ENCODE measurements at places on chromosomes 7 and 10. TPM values are rescaled to one million over a fixed set of nuclear protein-coding genes. Genes with fewer than 3 reads are reported as not detected.

GRCh38 chr10:103787331-103787730, 68.0 kb downstream of the SH3PXD2A start:
- DNase-seq, result no peak

- DNase-seq, result no peak
Observed at GRCh38 chr10:98920807-98921206, 314.8 kb downstream of the HPSE2 start.

DNA sequence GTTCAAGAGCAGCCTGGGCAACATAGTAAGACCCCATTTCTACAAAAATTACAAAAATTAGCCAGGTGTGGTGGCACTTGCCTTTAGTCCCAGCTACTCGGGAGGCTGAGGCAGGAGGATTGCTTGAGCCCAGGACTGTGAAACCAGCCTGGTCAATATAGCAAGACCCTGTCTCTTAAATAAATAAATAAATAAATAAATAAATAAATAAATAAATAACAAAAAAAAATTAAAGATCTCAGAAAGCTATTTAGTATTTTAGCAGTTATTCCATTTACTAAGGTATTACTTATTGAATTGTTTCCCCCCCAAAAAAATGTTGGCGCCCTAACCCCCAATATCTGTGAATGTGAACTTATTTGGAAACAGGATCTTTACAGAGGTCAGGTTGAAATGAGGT, 50.8 kb upstream of the CPN1 start:
- no peak for DNase-seq

- DNase-seq, result no peak
Observed at GRCh38 chr7:121259826-121260225, 69.0 kb upstream of the WNT16 start.

DNA sequence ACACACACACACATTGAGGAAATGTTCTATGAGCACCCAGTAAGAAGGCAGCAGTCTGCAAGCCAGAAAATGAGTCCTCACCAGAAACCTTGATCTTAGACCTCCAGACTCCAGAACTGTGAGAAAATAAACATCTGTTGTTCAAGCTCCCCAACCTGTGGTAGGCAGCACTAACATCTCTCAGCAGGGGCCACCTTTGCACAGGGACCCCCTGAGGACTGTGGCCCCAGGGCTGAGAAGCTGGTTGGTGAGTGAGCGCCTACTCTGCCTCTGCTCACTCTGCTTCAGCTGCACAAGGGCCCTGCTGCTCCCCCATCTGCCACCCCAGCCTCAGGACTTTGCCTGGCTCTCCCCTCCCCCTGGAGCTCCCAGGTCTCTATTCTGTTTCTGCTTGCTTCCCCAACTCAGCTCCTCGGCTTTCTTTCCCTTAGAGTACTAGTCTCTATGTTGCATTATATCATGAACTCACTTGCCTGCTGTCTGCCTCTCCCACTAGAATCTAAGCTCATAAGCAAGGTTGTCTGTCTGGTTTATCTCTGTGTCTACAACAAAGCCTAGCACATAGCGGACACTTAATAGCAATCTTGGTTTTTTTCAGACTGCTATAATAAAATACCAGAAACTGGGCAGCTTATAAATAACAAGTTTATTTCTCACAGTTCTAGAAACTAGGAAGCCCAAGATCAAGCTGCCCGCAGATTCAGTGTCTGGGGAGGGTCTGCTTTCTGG, 40.4 kb upstream of the PRLHR start:
- DNase-seq, result no peak

Gene PRF1
- total RNA-seq, result 2.7 TPM

GRCh38 chr7:78487464-78487863, 688.9 kb downstream of the PHTF2 start:
- DNase-seq, result no peak

GRCh38 chr7:1397491-1398327, 61.6 kb downstream of the MICALL2 start:
- no peak for DNase-seq

Gene CFAP70
- total RNA-seq, result 1.2 TPM

GRCh38 chr7:94655848-94656657, at the start of gene SGCE:
TSS of gene SGCE (minus strand) at chr7:94656133. CDS start at chr7:94656098, 35 bp downstream.
- peak; percentile 68 for DNase-seq

Gene ERV3-1
- 5.6 TPM for total RNA-seq

GRCh38 chr10:51862149-51862548, 162.8 kb upstream of the CSTF2T start:
- no peak for DNase-seq

Gene SVOPL
- 2.4 TPM for total RNA-seq

DNA sequence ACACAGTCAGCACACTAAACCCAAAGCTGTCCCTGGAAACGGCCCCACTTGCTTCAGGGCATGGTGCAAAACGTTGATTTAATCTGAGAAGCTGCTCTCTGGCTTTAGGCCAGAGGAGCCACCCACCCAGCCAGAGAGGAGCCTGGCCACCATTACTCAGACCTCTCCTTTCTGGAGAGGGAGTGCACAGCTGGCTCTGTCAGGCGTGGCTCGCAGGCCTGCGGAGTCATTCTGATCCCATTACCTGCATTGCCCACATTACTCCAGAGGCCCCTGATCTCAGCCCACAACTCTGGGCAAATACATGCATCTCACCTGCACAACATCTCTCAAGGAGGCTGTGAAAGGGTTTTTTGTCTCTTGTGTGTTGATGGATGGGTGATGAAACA, 370.0 kb upstream of the IGFBP3 start:
- DNase-seq, result no peak

GRCh38 chr7:157905651-157906461, 569.1 kb downstream of the DNAJB6 start:
- no peak for DNase-seq

Gene IL15RA
- total RNA-seq, result 19.6 TPM

GRCh38 chr10:119872610-119872859, at the start of gene MCMBP:
TSS of gene MCMBP (minus strand) at chr10:119872843. CDS start at chr10:119872584, 259 bp downstream.
- DNase-seq, result no peak

- no peak for DNase-seq
Observed at GRCh38 chr7:47942132-47942531, 6.1 kb downstream of the PKD1L1 start.

DNA sequence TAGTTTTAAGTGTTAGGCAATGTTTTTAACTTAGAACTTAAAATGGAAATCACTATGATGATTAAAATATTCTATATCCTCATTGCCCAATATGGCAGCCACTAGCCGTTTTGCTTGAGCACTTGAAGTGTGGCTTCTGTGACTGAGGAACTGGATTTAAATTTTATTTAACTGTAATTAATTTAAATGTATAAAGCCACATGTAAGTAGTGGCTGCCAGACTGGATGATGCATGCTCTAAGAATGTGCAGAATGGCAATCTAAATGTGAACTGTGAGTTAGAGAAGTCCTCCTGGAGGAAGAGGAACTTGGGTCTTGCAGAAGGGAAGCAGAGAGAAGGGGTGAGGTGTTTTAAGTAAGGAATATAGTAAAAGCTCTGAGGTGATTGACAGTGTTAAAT, 451.4 kb downstream of the SUGCT start:
- DNase-seq, result no peak

GRCh38 chr10:122344741-122345258, 29.7 kb upstream of the PLEKHA1 start:
- DNase-seq, result peak; percentile 41

GRCh38 chr10:121351540-121351939, 246.7 kb downstream of the FGFR2 start:
- no peak for DNase-seq

DNA sequence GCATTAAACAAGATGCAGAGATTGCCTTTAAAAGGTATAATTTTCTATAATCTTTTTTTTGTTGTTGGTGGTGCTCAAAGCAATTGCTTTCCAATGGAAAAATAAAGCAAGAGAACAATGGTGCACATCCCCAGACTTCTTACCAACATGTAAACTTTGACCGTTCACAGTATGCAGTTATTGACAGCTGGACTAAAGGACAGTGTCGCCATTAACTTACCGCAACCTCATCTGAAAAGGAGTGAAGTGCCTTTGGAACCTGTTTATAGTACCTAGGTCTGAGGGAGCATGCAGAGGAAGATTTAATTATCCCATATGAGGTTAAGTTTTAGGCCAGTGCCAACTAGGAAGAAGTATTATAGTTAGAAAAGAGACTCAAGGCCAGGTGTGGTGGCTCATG, 654.5 kb downstream of the PARD3 start:
- DNase-seq, result no peak

Gene CABCOCO1
- total RNA-seq, result not detected

- DNase-seq, result no peak
Observed at GRCh38 chr7:85883-86515, 106.4 kb upstream of the FAM20C start.

Gene EFCAB10
- not detected for total RNA-seq

Gene CADPS2
- 12.1 TPM for total RNA-seq

GRCh38 chr7:157495594-157495993, 158.8 kb downstream of the DNAJB6 start:
- no peak for DNase-seq

DNA sequence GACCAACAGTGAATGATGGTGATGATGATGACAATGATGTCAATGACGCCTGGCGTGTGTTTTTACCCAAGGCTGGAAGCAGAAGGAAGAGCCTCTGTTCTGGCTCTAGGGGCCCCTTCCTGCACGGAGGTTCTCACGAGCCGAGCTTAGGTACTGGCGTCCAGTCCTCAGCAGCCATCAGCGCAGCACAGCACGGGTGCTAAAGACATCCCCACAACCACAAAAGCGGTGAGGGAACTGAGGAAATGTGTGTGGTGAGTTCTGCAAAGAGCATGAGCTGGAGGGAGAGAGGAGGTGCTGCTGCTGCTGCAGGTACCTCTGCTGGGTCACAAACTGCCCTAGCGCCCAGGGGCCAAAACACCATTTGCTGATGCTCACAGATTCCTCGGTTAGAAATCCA, 81.6 kb downstream of the SFMBT2 start:
- no peak for DNase-seq

- no peak for DNase-seq
Observed at GRCh38 chr10:1774796-1775195, 37.5 kb upstream of the ADARB2 start.

Gene ADAM8
- total RNA-seq, result 2.3 TPM

DNA sequence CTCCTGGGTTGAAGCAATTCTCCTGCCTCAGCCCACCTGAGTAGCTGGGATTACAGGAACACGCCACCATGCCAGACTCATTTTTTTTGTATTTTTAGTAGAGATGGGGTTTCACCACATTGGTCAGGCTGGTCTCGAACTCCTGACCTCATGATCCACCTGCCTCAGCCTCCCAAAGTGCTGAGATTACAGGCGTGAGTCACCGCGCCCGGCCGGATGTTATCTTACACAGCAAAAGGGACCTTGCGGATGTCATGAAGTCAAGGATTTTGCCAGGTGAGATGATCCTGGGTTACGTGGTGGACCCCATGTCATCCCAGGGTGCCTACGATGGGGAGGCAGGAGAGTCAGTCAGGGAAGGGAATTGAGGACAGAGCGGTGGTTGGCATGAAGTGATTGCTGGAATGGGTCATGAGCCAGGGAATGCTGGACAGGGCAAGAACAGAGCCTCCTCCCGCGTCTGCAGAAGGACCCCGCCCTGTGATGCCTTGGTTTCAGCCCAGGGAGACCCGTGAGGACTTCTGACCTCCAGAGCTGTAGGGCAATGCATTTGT, 8.7 kb upstream of the UBE3C start:
- DNase-seq, result no peak

- DNase-seq, result peak; percentile 76
Observed at GRCh38 chr10:119209035-119209735, 1.8 kb downstream of the GRK5 start.
